ENCODE measurements at places on chromosomes 16 and 17. TPM values are rescaled to one million over a fixed set of nuclear protein-coding genes. Genes with fewer than 3 reads are reported as not detected.

HBA1 gene
- total RNA-seq: not detected

GRCh38 chr17:43823350-43824084 lies 9.4 kb downstream of the MPP3 start:
- H3K27me3 ChIP-seq: no peaks in the 10 kb centered on the region
- no peaks in the 10 kb centered on the region for H3K4me1 ChIP-seq
- DNase-seq: no peak
- H3K4me3 ChIP-seq: no peak overlapping the region

KRTAP2-1 gene
- total RNA-seq: not detected

DNA sequence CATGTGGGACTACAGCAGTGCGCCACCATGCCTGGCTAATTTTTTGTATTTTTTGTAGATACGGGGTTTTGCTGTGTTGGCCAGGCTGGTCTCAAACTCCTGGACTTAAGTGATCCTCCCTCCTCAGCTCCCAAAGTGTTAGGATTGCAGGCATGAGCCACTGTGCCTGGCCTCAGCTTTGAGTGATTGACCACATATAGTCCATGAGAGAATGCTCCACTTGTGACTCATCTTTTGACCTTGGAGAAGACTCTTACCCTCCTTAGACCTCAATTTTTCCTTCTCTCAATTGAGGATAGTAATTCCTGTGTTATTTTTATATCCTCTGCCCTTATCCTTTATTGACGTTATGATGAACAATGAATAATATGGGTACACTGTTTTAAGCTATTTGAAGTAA lies 30.9 kb upstream of the DUSP14 start:
- peak; percentile 74 for DNase-seq
- peak overlapping the region; percentile 75 for H3K27ac ChIP-seq
- peaks cover 3% of the 10 kb centered on the region for H3K36me3 ChIP-seq

DNA sequence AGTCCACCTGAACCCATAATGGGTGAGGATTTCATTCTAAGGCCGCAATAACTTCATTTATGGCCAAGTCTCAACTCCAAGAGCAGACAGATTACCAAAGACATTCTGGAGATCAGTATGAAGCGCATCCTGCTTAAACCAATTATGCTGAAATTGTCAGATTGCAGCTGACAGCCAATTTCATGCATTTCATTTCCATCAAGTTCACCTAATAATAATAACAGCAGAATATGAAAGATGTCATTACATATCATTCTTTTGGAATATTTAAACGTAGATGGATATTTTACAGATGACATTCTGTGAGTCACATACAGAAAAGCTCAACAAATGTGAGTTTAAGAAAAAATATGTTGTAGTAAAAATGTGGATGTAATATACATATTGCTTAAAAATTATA lies 54.9 kb upstream of the NACA2 start:
- H3K36me3 ChIP-seq: no peaks in the 10 kb centered on the region
- peaks cover 24% of the 10 kb centered on the region for H3K4me1 ChIP-seq
- no peak for DNase-seq
- no peak overlapping the region for H3K4me3 ChIP-seq
- no peak overlapping the region for H3K27ac ChIP-seq

SRCIN1 gene
- not detected for total RNA-seq

DNA sequence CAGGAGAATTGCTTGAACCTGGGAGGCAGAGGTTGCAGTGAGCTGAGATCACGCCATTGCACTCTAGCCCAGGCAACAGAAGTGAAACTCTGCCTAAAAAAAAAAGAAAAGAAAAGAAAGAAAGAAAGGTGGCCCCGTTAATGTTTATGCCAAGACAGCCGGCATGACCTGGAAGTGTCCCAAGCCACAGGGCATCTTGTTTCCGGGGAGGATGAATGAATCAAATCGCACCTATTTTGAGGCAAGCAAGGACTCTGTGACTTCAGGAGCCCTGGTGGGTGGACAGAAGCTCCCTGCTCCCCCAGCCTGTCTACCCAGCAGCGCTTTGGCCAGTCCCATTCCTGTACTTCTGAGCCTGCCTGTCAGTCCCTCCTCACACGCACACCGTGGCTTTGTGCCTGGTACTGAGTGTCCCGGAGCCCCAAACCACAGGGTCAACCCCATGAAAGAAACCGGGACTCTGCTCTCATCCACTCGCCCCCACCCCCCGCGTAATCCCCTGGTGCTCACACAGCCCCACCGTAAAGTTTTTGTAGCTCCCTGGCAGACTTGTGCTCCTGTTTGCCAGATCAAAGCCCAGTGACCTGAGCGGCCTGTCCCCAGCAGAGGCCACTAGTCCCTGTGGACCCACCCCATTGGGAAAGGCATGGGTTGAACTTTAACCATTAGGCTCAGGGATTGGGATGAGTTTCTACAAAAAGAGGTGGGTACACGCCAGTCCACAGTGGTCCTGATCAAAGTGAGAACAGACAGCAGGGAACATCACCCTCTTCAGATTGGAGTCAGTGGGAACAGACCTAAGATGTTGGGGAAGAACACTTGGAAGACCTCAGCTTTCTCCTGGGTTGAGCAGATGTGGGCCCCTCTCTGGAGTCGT lies 19.3 kb downstream of the CD2BP2 start:
- no peaks in the 10 kb centered on the region for H3K27me3 ChIP-seq
- no peaks in the 10 kb centered on the region for H3K36me3 ChIP-seq
- H3K4me3 ChIP-seq: peak overlapping the region; percentile 78
- DNase-seq: peak; percentile 80
- H3K4me1 ChIP-seq: no peaks in the 10 kb centered on the region

MYH13 gene
- not detected for total RNA-seq

GRCh38 chr17:17824783-17825614 lies 11.8 kb downstream of the SREBF1 start:
- H3K4me3 ChIP-seq: no peak overlapping the region
- H3K27ac ChIP-seq: peak overlapping the region; percentile 51
- peak; percentile 98 for DNase-seq
- H3K27me3 ChIP-seq: no peaks in the 10 kb centered on the region

RNF43 gene
- total RNA-seq: under 0.01 TPM

DNA sequence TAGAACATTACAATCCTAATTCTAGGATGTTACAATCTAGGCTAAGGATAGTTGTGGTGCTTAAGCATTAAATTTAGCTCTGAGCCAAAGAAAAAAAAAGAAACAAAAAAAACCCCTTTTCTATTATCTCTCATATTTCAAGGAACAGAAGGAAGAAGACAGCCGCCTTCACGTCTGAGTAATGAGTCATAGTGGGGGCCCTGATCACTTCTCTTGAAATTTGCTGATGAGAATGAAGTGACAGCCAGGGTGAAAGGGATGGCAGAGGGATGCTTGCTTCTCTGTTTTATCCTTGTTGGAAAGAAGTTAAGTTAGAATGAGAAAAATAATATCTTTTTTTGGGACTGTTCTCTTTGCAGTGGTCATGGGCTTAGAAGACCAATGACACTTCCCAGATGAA lies 82.6 kb upstream of the MPHOSPH6 start:
- H3K27ac ChIP-seq: no peak overlapping the region
- no peaks in the 10 kb centered on the region for H3K27me3 ChIP-seq
- no peak for DNase-seq

PRSS36 gene
- not detected for total RNA-seq

SPN gene
- not detected for total RNA-seq

- H3K4me3 ChIP-seq: peak overlapping the region; percentile 65
- H3K4me1 ChIP-seq: peaks cover 60% of the 10 kb centered on the region
- no peaks in the 10 kb centered on the region for H3K27me3 ChIP-seq
- peak overlapping the region; percentile 98 for H3K27ac ChIP-seq
- peaks cover 43% of the 10 kb centered on the region for H3K36me3 ChIP-seq
Observed at GRCh38 chr16:69927056-69927757, 23.9 kb upstream of the CLEC18A start.

Data from osteoblast (primary cell).